ENCODE measurements at places on chromosomes 7 and 10.

- no peak for DNase-seq
Observed at GRCh38 chr10:72552857-72553256, 73.0 kb downstream of the MICU1 start.

DNA sequence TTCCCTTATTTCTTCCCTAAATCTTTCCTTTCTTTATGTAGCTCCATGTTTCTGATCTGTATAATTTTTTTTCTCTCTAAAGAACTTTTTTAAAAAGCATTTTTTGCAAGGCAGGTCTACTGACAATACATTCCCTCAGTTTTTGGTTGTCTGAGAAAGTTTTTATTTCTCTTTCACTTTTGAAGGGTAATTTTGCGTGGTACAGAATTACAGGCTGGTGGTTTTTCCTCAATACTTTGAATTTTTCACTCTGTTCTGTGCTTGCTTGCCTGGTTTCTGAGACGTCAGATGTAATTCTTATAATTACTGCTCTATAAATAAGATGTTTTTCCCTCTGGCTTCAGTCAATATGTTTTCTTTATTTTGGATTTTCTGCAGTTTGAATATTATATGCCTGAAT is 205.4 kb upstream of the VSTM2A start:
- no peak for DNase-seq

- no peak for DNase-seq
Observed at GRCh38 chr7:127635659-127636285, 16.2 kb upstream of the SND1 start.

- DNase-seq = no peak
Observed at GRCh38 chr10:106830006-106830405, 334.5 kb downstream of the SORCS1 start.

DNA sequence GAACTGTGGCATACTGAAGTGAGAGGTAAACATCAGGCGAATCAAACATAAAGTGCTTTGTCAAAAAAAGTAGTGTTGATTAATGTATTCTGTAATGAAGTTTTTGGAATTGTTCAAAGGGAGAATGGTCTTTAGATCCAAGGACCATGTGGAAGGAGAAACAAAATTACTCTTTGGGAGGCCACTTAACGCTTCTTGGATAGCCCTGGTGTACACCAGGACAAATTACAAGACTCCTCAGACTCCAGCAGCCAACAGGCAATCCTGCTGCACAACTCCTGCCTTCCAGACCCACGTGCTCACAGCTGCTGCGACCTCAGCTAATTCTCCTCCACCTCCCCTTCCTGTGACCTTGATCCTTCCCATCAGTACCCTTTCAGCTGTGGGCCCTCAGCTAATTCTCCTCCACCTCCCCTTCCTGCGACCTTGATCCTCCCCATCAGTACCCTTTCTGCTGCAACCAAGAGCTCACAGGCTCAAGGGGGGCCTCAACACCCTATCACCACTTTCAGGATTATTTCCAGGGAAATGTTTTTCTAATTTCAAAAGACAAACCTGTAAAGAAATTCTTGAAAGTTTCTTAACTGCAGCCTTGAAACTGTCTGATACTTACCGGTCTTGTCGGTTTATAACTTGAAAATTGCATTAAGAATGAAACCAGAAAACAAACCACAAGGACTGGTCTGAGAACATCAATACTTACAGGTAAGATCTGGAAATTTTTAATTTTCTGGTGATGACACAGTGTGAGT is 29.7 kb upstream of the DDC start:
- no peak for DNase-seq

GRCh38 chr10:91163869-91164474 is 56.5 kb upstream of the PCGF5 start:
- peak; percentile 41 for DNase-seq

GRCh38 chr7:82450759-82451158 is 7.2 kb upstream of the CACNA2D1 start:
- no peak for DNase-seq

DNA sequence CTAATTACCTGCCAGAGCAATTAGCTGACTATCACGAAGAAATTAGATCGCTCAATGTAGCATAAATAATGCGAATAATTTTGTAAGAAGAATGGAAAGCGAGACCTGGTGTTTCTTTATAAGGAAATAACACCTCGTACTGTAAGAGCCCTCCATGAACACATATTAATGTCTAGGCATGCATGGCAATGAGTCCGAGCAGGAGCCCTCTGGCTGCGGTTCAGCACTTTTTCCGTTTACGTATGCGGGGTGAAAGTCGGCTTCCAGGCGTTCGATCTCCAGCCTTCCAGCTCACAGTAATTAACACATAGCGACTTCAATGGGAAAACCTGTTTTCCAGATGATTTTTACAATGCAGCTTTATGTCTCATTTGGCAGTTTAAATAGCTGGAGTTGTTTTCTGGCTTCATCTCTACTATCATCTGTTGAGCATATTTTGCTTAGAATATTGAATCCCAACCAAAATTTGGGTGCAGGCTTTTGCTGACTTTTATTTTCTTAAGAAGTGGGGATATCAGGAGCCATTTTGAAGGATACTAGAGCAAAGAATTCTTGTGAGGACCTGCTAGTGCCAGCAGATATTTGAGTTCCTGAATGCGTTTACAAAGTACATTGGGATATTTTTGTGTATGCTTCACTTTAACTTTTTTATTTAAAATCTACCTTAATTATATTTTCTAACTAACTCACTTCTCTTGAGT is 7.2 kb upstream of the SP8 start:
- DNase-seq = no peak

- DNase-seq = no peak
Observed at GRCh38 chr10:38038107-38038931, 27.8 kb downstream of the ZNF33A start.

- no peak for DNase-seq
Observed at GRCh38 chr7:158424011-158424410, 163.6 kb downstream of the PTPRN2 start.

- DNase-seq = no peak
Observed at GRCh38 chr10:69088801-69089501, 1.0 kb downstream of the SRGN start.

- no peak for DNase-seq
Observed at GRCh38 chr7:98808751-98809460, 60.9 kb downstream of the TMEM130 start.

- DNase-seq = no peak
Observed at GRCh38 chr10:127903789-127904188, 3.1 kb upstream of the PTPRE start.

GRCh38 chr10:28300027-28300426 is 2.8 kb downstream of the MPP7 start:
- DNase-seq = no peak

DNA sequence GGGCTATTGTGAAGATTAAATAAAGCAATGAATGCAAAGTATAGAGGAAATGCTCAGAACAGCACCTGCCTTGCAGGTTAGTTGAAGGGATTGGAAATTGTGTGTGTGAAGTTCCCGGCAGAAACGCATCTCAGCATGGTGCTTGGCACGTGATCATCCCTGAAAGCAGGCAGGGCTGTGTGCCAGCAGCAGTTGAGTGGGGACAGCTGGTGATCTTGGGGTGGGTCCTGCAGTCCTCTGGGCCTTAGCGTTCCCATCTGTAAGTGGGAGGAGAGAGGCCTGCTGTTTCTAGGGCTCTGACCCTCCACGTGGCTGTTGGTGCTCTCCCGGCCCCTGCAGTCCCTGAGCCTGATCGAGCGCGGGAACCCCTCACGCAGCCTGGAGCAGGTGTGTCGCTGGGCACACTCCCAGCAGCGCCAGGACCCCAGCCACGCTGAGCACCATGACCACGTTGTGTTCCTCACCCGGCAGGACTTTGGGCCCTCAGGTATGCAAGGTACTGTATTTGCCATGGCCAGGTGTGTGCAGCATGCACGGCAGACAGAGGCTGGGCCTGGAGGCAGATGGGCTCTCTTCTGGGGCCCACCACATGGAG is 55.3 kb downstream of the TBATA start:
- no peak for DNase-seq

DNA sequence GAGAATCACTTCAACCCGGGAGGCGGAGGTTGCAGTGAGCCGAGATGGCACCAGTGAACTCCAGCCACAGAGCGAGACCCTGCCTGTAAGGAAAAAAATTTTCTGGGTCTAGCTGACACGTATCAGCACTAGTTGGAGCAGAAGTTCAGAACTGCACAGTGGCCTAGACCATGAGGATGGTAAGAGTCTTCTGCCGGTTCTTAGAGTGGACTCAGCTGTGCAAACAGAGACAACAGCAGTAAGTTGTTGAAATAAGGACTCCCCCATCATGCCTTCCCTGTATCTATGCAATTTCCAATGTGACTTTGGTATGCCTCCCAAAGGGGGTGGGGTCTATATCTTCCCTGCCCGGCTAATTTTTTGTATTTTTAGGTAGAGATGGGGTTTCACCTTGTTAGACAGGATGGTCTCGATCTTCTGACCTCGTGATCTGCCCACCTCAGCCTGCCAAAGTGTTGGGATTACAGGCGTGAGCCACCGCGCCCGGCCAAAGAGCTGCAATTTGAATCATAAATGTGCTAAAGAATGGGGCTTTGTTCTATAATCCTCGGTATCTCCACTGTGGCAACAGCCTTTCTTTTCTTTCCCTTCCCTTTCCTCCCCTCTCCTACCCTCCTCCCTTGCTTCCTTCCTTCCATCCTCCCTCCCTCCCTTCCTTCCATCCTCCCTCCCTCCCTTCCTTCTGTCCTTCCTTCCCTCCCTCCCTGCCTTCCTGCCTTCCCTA is 14.5 kb upstream of the RNF216 start:
- DNase-seq = no peak

- DNase-seq = no peak
Observed at GRCh38 chr10:47253030-47253637, 46.9 kb upstream of the GDF10 start.

GRCh38 chr7:28615091-28615490 is 202.8 kb downstream of the CREB5 start:
- no peak for DNase-seq

DNA sequence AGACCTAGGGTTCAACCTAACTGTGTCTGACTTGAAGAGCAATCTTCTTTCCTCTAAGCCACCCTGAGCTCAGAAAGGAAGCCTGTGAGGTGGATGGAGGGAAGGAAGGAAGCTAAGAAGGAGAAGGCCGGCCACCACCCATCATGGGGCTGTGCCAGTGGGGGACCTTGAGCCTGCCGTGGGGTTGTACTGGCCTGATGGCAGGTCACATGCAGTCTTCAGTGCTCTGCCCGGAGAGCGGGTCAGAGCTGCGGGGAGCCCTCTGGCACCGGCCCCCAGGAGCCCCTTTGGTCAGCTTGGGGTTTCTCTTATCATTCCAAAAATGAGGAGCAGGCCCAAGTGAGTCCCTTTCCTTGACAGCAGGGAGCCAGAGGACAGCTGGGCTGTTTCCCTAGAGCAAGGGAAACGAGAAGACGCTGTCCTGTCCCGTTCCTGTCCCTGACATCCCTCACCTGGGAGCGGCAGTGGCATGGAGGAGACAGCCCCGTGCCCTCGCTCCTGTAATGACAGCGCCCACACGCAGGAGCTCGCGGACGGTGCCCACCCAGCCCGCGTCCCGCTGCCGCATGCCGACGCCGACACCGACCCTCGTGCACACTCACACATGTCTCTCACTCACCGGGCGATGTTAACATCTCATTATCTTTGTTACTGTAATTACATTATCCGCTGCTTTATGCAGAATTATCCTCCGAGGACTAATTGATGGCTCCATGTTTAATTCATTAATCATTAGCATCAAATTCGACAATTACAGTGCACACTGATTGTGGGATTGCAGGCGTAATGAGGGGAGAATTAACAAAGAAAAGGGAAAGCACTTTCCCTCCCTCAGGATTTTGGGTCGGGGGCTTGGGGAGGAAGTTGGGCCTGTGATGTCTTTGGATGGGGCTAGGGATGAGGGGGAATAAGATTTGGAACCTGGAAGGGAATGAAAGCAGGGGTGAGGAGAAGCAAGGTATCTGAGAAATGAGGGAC is 31.3 kb downstream of the GBX1 start:
- no peak for DNase-seq

DNA sequence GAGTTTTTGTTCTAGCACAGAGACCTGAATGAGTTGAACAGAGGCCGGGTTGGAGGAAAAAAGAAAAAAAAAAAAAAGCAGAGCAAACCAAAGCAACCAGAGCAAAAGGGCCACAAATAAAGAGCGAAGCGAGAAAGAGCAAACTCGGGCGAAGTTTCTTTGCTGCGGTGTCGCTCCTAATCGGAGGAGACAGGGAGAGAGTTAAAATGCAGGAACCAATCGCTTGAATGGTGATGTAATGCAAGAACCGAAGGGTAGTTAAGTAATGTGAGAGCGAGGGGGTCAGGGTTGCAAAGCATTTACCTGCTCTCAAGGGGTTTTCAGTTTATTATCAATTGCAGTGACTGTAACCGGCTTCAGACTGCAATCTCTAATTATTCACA is 271.7 kb downstream of the TRIL start:
- DNase-seq = no peak

DNA sequence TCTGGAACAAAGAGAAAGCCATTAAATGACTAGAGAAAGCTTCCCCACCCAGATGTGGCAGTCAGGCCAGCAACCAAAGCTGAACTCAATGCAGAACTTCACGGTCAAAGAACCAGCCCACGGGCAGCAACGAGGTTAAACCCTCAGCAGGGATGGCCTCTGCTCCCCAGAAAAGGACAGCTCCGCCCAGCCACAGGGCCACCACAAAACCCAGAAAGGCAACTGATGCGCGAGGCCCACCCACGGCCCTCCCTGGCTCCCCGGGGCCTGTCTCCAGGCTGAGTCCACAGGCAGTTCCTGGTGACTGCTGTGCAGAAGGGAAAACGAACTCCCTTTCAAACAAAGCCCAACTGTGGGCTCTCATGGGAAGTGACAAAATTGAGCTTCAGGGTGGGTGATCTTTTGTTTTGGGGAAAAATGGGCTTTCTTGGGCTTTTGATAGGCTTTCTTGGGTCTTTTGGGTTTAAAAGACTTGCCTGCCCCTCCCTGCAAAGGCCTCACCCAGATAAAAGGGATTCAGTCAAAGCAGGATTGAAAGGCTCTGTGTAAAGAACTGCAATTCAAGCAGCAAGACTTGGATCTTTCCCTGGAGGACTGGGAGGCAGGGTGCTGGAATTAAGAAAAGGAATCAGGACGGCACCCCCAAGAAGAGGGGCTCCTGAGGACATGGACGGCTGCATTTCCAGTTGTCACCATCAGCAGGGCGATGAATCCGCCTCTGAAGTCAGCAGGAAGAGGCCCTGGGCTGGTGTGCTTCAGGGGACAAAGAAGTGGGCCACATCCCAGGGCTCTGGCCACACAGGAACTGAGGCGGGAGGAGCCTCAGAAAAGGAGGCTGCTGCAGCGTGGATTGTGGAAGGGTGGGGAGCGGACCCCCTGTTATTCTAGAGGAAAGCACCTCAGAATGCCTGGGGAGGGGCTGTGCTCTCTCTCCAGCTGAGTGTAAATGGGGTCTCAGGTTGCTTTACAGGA is 209.9 kb downstream of the USP6NL start:
- no peak for DNase-seq

- no peak for DNase-seq
Observed at GRCh38 chr10:50577010-50577409, 46.7 kb downstream of the SGMS1 start.

DNA sequence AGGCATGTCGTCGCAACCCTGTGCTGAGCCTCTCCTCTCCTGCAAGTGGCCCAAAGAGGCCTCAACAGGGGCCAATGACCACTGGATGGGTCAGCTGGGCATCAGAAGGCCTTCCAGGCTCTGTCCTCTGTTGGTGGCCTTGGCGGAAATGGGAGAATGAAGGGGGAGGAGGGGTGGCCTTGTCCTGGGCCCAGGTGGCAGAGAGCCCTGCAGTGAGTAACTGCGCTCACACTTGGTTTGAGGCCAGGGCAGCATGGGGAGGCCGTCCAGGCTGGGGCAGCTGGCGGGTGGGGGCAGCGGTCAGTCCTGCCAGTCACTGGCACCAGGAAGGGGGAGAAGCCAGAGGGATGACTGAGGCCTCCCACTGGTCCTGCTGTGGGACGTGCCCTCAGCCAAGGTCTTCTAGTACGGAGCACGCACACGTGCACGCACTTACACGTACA is 59.8 kb downstream of the LHPP start:
- no peak for DNase-seq

GRCh38 chr7:455110-455928 is 64.3 kb downstream of the PDGFA start:
- DNase-seq = no peak
